ENCODE measurements at places on chromosomes 13 and 19.
A peak's percentile ranks its signal among the peaks of the same experiment; 100 is the strongest.

DNA sequence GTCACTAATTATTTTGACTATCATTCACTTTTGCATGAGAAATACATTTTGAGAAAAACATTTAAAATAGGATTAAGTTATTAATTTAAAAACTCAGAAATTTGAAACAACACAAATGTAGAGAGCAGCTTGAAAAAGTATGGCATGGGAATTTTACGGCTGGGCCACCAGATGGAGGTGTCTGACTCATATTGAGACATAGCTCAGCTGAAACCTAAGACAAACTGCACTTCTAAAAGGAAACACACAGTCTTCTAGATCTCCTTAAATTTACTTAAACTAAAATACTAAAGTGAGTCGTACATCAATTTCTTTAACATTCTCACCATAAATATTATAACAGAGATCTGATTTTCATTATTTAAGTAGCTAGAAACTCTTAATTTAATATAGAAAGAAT, 41.9 kb upstream of the POSTN start:
- no peak for ATAC-seq

GRCh38 chr19:45158503-45159209, 2.1 kb downstream of the NKPD1 start:
- no peak for ATAC-seq

GRCh38 chr13:61466280-61466679, 50.6 kb upstream of the PCDH20 start:
- no peak for ATAC-seq

GRCh38 chr19:11247391-11247790, 8.0 kb downstream of the ANGPTL8 start:
- ATAC-seq = no peak

DNA sequence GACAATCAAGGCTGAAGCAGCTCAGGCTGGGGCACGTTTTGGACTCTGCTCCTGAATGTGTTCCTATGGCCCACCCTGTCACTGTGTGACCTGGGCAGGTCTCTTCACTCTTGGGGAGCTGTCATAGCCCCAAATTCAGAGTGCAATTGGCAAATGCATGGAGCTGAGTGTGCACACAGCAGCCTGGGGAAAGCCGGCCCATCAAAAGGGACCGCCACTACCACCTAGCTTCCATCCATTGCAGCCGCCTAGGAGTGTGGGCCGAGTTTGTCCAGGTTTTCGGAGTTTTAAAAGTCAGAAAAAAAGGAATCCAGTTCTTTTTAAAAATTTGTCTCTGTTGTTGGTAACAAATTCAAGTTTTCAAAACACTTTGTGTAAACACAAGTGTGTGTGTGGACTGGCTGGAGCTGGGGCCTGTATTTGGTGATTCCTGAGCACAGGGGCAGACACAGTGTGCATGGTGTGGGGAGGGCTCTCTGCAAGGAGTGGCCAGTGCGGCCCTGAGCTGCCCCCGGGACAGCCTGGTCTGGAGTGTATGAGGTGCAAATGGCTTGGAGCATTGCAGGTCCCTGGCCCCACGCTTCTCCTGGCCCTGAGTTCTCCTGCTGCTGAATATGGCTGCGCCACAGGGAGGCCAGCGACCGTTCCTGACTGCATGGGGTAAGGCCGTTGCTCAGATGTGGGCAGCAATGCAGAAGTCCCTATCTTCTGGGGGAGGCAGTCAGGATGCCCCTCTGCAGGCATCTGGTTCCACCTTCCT, 13.2 kb upstream of the ZNF536 start:
- no peak for ATAC-seq

DNA sequence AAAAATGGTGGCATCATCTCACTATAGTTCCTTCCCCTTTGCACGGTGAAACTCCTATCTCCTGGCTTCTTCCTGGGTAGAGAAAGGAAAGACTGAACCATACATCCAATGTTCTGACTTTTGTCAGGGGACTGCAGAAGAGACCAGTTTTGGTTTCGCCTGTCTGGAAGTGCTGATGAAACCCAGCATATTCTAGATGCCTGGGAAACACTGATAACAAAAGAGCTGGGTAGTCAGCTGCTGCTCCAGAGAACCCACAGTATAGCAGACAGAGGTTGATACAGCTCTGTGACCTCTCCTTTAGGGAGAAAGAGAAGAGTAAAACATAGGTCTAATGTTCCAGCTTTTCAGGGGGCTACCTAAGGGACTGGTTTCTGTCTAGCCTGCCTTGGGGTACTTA, 695.3 kb downstream of the DIAPH3 start:
- ATAC-seq = no peak

- no peak for ATAC-seq
Measured at GRCh38 chr13:93080587-93080986, 146.0 kb upstream of the GPC6 start.

GRCh38 chr13:67042556-67042955, 187.6 kb downstream of the PCDH9 start:
- no peak for ATAC-seq

GRCh38 chr13:28744091-28744536, 25.3 kb upstream of the SLC46A3 start:
- ATAC-seq = no peak

GRCh38 chr19:36436531-36436930, 18.1 kb upstream of the ZFP82 start:
- ATAC-seq = no peak

GRCh38 chr13:99334221-99334620, 27.0 kb upstream of the GPR183 start:
- no peak for ATAC-seq

GRCh38 chr19:681029-682019, 5.1 kb downstream of the FSTL3 start:
- no peak for ATAC-seq

- no peak for ATAC-seq
Measured at GRCh38 chr19:3361384-3362216, 4.8 kb upstream of the NFIC start.

DNA sequence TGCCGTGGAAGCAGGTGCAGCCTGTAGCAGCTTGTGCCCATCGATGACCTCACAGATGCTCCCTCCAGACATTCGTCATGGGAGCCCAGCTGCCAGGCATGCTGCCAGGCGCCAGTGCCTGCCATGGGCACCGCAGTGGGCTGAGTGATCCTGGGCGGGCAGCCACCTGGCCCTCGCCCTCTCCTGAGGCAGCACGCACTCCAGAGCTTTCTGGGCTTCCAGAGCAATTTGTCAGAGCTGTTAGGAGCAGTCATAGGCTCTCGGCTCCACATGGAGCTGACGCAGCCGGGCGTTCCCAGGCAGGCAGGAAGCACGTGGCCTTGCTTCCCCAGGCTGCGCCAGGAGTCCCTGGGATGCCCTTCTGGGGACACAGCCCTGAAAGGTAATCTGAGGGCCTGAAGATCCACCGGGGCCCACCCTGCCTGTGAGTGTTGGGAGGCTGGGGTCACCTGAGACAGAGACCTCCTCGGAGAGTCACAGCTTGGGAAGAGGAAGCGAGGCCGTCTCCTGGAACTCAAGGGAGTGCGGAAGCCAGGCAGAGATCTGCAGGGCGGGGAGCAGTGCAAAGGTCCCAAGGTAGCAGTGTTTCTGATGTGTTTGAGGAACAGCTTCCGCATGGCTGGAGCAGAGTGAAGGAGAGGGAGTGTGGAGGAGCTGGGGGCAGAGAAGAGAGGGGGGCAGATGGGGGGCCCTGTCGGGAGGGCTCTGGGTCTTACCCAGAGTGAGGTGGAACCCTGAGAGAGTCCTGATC, 50.6 kb downstream of the DPF1 start:
- ATAC-seq = no peak

DNA sequence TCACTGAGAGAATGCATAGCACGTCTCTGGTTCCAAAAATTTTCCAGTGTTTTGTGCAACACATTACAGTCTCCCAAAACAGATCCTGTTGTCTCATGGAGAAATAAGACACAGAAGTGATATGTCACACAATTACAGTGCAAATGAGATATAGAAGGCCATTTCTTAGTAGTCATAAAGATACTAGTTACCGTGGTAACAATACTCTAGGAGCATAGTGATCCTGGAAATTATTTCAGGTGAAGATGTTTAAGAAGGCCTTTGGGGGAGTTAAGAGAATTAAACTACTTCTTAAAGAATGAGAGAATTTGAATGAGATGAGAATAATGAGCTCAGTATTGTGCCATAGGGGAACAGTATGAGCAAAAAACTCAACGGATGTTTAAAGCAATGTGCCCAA, 628.0 kb upstream of the MIR17HG start:
- no peak for ATAC-seq

- ATAC-seq = no peak
Measured at GRCh38 chr19:33231511-33231910, 5.9 kb upstream of the SLC7A10 start.

GRCh38 chr13:19171563-19171962, 10.1 kb downstream of the TUBA3C start:
- no peak for ATAC-seq

GRCh38 chr13:99976575-99976974, 5.0 kb upstream of the ZIC5 start:
- ATAC-seq = no peak

GRCh38 chr13:83190020-83190419, 692.3 kb downstream of the SLITRK1 start:
- no peak for ATAC-seq

DNA sequence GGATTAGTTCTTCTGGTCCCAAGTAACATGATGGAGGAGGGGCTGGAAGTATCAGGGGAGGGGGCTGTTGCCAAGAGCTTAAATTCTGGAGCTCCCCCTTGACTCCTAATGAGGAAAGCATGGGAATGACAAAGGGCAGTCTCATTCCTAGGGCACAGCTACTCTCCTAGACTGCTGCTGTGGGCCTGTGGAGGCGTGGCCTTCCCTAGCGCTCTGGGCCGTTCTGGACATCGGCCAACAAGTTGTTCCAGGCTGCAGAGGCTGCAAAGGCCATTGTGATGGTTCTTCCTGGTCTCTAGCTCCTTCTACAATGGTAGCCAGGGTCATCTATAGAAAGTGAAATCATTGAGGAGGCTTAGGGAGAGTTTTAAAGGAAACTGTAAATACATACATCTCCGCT, 916.6 kb downstream of the DIAPH3 start:
- ATAC-seq = no peak

DNA sequence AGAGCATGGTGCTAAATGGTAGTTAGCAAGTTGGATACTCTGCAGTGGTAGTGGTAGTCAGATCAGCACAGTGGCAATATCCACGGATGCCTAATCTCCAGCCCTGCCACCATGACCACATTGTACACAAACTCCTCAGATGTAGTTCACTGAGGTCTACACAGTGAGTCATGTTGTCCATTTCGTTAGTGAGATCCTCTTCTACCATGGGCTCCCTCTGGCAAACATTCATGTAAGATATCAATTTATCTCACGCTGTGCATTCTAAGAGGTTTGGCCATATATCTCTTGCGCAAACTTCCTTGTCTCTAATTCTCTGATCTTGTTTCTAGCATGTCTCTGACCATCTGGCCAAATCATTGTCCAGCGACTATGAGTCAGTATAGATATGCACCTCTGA, 58.2 kb downstream of the POLR1D start:
- no peak for ATAC-seq

DNA sequence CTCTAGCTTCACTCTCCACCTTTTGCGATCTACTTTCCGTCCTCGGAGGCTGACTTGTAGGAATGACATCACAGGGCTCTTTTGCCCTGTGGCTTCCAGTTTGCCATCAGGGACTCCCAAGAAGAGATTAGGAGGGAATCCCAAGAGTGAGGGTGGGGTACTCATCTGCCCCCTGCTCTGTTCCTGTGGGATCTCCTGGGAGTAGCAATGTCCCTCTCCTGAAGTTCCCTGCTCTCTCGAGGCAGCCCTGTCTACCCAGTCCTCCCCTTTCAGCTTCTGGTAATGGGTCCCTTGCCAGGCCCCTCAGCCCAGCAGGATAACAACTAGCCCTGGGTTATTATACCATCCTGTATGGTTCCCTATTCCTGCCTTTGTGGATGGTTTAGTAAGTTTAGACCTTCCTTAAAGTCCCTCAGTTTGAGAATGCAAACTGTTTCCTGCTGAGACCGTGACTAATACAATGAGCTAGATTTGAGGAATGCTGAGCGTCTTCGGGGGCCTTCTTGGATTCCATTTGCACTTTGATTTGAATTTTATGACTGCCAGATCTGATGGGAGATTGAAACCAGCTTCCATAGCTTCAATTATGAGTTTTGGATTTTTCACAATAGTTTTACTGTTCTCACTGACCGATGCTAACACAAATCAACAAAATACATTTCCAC, 73.7 kb upstream of the IPO5 start:
- ATAC-seq = no peak

DNA sequence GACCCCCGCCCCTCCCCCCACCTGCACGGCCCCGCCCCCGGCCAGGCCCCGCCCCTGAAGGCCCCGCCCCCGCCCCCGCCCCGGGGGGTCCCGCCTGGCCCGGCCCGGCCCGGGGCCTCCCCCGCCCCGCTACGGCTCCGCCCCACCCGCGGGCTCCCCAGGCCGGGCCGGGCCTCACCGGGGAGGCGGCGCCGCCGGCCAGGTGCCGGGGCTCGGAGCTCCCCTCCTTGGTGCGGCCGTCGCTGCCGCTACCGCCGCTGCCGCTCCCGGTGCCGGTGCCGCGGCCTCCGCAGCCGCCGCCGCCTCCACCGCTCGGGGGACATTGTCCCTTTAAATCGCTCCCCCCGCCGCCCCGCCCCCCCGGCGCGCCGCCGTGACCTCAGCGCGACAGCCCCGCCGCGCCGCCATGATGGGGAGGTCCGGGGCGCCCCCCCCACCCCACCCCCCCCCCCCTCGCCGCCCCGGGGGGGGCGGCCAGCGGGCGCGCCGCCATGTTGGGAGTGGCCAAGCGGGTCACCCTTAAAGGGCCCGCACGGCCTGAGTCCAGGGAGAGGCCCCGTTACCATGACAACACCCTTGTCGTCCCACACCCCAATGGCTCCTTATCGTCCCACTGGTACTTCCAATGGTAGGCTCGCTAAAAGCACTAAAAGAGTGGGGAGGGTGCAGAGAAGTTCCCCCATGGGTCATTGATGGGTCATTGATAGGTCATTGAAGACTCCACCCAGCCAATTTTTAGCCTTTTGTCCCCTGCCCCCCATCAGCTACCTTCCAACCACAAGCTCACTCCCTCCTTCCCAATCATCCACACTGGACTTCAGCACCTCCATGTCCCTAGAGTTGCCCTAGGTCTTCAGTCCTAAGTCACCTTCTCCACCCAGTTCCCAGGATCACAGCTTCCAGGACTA, at the start of gene WIZ:
Gene WIZ (minus strand): TSS at position 337 of the 908 bp plus-strand sequence. CDS start 1,649 bp downstream, outside the sequence.
- ATAC-seq = peak; percentile 77

GRCh38 chr19:49355909-49356353, 6.3 kb downstream of the TEAD2 start:
- ATAC-seq = no peak

DNA sequence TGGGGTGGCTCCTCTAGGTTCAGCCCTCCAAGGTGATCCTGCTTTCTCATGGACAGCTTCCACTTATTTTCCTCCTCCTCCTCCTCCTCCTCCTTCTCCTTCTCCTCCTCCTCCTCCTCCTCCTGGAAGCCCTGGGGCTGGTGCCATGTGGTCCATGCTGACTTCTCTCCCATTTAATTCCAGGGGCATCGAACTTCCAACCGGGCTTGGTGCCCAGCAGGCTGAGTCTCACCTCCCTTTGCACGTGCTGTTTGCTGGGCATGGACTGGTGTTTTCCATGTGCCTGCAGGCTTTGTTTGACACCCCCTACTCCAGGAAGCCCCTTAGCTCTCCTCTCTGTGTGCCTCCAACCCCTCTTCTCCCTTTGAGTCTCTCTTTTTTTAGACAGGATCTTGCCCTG, 3.7 kb downstream of the MAST3 start:
- ATAC-seq = no peak

Data from activated CD4-positive, CD25-positive, alpha-beta regulatory T cell treated with anti-CD3 and anti-CD28 coated beads, Interleukin-2, amount 50 U/mL, for 24 hours (primary cell).